D341Med (cell line): ENCODE measurements at places on chromosomes 11 and 22.
A peak's percentile ranks its signal among the peaks of the same experiment; 100 is the strongest.

DNA sequence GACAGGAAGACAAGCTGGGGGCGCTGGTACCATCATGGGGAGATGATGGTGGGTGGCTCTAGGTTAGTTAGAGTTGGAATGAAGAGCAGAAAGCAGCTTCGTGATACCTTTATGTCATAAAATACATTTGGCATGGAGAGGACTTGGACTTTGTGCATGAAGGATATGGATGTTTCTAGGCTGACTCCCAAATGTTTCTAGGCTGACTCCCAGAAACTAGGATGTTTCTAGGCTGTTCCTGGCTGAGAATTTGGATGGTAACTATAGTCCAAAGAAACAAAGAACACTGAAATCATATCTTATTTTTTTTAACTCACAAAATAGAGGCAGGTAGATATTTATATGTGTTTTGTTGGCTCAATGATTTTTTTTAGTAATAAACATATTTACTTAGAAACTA lies 89.4 kb upstream of the VPREB1 start:
- DNase-seq = no peak

DNA sequence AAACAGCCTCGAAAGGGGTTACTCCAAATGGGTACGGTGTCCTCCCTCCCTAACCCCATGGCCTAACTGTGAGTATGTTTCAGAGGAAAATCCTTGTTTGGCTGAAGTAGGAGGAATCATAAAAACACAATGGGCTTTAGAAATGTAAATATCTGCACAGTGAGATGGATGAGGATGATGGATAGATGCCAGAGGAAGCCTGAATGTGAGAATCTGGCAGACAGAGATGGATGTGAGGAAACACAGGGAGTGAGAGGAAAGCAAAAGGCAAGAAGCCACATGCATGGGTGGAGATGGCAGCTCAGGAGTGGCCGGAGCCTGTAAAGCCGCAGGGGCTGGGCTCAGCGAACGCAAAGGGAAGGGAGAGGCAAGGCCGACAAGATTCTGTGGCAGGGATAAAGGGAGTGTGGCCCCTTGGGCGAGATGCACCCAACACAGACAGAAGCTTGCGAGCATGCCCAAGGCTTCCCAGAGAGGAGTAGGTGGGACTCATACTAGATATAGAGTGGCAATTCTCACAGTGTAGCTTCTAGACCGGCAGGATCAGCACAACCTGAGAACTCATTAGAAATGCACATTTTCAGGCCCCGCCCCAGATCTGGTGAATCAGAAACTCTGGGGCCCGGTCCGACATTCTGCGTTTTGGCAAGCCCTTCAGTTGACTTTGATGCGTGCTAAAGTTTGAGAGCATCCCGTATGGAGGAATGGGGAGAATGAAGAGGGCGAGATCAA lies 237.3 kb upstream of the CADM1 start:
- no peak for DNase-seq

DNA sequence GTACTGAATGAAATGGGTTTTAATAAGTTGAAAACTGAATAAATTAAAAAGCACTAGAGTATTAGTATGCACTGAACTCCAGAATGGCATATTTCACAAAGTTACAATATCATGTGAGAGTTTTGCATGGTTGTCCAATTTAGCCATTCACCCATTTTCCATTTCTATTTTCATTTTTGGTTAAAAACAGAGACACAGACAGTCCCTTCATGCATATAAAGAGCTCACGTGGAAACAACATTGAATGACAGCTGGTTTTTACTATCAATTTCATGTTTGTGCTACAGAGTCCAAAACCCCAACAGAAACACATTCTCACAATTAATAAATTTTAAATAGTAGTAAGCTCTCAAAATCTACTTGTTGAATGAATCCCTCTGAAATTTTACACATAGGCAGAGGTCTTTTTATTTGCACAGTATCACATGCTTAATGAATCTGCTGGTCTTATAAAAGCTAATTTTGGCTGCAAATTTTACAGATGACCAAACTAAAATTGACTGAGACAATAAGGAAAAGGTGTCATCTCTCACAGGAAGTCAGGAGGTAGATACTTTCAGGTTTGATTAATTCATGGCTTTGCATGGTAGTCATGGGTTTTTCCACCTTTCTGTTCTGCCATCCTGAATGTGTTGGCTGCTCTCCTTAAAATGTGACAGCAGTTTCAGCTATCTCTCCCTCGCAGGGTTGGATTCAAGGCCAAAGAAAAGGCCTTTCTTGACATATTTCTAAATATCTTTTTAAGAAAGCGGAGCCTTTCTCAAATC lies 20.6 kb upstream of the DDI1 start:
- DNase-seq = no peak

DNA sequence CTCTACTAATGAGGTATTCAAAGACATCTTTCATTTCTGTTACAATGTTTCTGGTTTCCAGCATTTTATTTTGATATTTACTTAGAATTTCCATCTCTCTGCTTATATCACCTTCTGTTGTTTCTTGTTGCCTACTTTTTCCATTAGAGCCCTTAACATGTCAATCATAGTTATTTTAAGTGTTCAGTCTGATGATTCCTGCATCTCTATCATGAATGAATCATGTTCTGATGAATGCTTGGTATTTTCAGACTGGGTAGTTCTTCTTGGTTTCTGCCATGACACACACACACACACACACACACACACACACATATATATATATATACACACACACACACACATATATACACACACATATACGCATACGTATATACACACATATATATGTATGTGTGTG lies 486.4 kb upstream of the ISX start:
- DNase-seq = no peak

- no peak for DNase-seq
These were observed 71.5 kb upstream of the SORL1-AS1 start for GRCh38 chr11:121524233-121524631.

DNA sequence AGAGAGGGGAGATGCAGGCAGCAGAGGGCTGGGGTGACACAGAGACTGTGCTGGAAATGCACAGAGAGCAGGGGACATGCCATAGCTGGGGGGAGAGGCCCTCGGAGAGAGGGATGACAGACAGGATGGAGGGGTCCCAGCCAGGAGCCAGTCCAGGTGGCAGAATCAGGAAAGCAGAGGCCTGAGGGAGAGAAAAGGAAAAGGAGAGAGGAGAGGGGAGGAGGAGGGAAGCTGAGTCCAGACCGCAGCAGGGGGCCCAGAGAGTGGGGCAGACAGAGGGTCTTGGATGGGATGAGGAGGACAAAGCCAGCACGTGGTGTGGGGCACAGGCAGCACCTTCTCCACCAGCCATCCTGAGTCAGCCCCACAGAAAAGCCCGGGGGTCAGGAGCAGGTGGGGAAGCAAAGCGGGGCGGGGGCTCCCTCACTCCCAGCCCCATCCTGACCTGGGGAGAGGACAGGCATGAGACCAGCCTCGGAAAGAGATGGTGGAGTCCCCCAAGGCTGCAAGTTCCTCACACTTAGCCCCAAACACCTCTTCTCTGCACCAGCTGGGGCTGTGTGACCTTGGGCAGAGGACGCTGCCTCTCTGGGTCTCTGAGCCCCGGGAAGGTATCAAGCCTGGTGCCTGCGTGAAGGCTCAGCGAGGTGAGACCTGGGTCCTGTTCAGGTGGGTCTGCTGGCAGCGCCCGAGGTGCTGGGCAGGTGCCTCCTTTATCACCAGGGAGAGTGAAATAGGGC lies 48.0 kb downstream of the IGLL1 start:
- DNase-seq = peak; percentile 11

GRCh38 chr11:92453055-92453454 lies 228.4 kb downstream of the FAT3 start:
- DNase-seq = no peak

DNA sequence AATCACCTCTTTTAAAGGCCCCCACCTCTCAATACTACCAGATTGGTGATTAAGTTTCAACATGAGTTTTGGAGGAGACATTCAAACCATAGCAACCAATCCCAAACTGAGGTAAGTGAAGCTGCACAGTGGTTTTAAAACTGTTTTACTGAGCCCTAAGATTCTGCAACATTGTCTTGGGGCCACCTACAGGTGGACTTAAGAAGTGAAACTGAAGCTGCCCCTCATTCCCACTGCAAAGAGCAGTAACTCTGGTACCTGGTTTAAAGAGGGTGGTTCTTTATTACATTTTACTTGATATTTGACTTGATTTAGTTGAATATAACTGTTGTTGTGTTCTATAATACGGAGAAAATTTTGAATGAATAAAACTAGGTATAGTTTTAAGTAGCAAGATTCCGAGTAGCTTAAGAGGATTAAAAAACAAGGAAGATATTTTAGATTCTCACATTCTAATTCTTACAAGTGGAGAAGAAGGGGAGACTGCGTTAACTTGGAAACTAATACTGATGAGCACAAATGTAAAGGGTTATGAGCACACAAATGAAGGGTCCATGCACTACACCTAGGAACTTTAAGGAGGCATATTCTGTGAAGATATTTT lies 26.7 kb downstream of the SYT9 start:
- DNase-seq = no peak

DNA sequence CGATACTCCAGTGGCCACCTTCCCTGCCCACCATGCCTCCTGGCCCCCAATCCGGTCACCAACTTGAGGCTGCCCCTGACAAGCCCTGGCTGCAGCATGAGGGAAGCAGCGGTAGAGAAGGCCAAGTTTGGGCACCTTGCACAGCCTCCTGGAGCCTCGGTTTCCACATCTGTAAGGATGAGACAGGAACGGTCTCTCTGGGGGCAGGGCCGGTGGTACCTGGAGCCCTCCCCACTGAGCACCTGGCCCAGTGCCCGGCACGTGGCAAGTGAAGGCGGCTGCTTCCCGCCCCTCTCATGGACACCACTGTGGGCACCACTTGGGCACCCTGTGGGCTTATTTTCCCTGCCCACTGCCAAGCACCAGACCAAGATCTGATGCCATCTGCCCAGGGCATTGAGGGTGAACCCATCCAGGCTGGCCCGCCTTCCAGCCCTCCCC lies 77.8 kb downstream of the CDKN1C start:
- no peak for DNase-seq
